SW 1271 (cell line): ENCODE measurements at places on chromosomes 6 and 20.
A peak's percentile ranks its signal among the peaks of the same experiment; 100 is the strongest.

DNA sequence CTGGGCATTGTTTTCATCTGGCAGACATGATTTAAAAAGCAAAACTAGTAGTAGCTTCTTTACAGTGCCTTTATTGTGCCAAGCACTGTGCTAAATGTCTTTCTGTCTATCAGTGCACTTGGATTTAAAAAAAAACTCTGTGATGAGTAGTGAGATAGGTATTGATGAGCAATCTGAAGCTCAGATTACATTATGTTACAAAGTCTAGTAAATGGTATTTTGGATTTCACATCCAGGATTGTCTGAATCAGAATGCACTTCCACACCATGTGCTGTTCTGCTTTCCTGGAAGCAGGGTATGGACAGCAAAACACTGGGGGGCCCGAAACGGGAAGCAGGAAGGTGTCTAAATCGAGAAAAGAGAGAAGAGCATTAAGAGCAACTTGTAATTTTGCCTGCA is 103.4 kb upstream of the CCN2 start:
- no peak for DNase-seq

- no peak for DNase-seq
These were observed 51.5 kb upstream of the NNAT start for GRCh38 chr20:37469531-37469930.

DNA sequence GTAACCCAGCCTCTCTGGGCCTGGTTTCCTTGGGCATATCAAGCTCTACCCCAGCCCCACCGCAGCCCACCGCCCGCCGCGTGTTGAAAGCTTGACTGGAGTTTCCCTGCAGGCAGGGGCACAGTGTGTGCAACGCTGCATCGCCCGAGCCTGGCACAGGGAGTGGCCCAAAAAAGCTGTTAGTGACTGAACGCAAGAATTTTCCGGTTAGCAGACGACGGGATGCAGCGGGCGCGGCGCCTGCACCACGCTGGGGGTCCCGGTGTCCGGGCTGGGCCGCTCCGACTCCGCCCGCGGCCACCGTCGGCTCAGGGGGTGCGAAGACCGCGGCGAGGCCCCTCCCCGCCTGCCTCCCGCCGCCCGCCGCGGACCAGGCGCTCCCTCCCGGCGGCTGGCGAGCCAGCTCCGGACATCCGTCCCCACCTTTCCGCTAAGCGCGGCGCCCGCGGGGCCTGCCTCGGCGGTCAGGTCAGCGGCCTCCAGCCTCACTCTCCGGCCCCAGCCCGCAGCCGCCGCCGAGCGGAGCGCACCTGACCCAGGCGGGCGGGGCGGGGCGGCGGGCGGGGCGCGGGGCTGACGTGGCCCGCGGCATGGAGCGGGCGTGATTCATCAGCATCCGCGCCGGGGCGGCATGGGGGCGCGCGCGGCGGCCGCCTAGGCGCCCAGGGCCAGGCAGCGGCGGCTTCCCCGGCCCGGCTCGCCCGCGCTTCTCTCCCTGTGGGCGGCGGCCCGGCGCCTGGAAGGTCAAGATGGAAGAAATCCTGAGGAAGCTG is at the start of gene ARFGEF3:
TSS of gene ARFGEF3 (plus strand) at position 602 of the 773 bp plus-strand sequence. CDS start at position 750, 148 bp downstream.
- DNase-seq, result peak; percentile 13

DNA sequence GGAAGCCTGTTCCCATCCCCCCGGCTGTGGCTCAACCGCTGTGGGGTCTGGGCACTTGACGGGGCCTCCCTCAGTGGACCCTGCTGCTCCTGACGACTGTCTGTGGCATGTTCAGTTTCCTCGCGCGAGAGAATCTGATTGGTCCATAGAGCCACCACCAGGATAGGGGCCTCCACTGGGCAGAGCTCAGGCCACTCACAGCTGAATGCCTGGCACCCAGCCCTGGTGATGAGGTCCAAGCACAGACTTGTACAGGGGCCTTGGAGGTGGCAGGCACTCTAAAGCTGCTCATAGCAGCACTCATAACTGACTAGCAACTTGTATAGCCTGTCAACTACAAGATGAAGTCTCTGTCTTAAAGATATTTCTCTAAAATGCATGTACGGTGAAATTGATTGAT is 368.1 kb downstream of the NRN1 start:
- no peak for DNase-seq

DNA sequence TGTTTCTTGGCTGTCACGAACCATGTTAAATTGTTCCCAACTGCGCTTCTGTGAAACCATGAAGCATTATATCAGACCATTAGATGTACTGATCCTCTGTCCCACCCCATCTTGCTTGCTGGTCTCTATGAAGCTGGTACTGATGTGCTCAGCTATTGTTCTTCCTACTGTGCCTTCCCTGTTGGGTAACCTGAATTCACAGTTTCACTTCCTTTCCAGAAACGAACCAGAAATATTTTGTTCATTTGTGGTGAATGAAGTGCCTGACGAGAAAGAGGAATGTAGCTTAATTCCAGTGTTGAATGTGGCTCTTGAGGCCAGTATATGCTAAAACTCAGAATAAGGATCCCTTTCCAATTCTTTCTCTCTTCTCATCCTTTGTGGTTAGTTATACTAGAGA is 58.1 kb upstream of the SNAP91 start:
- no peak for DNase-seq

DNA sequence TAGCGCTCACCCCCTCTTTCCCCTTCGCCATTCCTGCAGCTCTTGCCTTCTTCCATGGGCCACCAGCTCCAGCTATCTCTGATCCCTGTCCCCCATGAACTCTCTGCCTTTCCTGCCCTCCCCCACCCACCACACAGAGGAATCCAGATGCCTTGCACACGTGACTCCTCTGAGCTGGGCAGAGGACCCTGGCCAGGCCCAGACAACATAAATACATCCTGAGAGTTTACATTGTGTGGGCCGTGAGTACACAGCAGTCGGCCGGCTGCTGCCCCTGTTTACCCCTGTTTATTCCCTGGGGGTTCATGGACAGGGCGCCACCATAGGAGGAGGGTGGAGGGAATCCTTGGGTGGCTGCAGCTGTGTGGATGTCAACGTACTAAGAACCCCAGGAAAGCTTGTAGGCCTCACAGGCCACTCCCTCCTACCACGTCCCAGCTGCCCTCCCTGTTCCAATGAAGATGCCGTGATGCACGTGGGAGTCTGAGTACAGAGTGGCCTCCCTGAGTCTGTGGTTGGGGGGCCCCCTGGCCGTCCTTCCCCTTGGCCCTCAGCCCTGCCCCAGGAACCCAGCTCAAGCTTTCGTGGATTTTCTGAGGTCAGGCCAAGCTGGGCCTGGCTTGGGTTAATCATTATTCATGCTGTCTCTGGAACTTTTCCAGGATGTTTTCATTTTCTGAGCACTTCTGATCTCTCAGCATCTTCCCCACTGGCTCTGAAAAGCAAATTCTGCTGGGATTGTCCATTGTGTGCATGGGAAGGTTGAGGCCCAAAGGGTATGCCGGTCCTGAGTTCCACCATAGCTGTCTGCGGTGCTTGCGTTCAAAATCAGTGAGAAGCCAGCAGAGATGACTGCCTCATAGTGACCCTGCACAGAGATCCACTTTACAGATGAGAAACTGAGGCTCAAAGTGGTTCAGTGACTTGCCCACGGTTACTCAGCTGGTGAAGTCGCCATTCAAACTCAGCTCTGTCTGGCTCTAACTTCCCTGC is 136.3 kb downstream of the MRPL14 start:
- no peak for DNase-seq
